ENCODE measurements at places on chromosomes 11 and 22. TPM values are rescaled to one million over a fixed set of nuclear protein-coding genes. Genes with fewer than 3 reads are reported as not detected.

The FGF4 gene
- total RNA-seq = not detected

The ARFIP2 gene
- total RNA-seq = 87.0 TPM

The MRGPRX3 gene
- not detected for total RNA-seq

The PANX3 gene
- total RNA-seq = not detected

The PACSIN3 gene
- total RNA-seq = 33.7 TPM

The MMP13 gene
- total RNA-seq = not detected

The PTDSS2 gene
- total RNA-seq = 21.4 TPM

The KDELR3 gene
- 219 TPM for total RNA-seq

The SGSM1 gene
- total RNA-seq = not detected

The FAM227A gene
- total RNA-seq = 0.58 TPM

The NLRP6 gene
- total RNA-seq = not detected

The OR5P2 gene
- total RNA-seq = not detected

The MS4A6E gene
- total RNA-seq = not detected

The YAP1 gene
- total RNA-seq = 91.8 TPM

The SULT4A1 gene
- total RNA-seq = not detected

The NPAS4 gene
- not detected for total RNA-seq

The PRRG4 gene
- 0.18 TPM for total RNA-seq

The KCNQ1 gene
- not detected for total RNA-seq

The ANO5 gene
- total RNA-seq = not detected

The TRIM48 gene
- total RNA-seq = not detected

The OR52A1 gene
- total RNA-seq = not detected

The AP1B1 gene
- 83.6 TPM for total RNA-seq

The OVOL1 gene
- total RNA-seq = not detected

The MUC5AC gene
- not detected for total RNA-seq

The ANGPTL5 gene
- not detected for total RNA-seq

The EHBP1L1 gene
- 65.9 TPM for total RNA-seq

The CLMP gene
- 64.6 TPM for total RNA-seq

The TMEM191B gene
- not detected for total RNA-seq
